ENCODE measurements at places on chromosomes 5 and 9.

- no peak for DNase-seq
Measured at GRCh38 chr5:6943197-6944112, 230.2 kb downstream of the TENT4A start.

DNA sequence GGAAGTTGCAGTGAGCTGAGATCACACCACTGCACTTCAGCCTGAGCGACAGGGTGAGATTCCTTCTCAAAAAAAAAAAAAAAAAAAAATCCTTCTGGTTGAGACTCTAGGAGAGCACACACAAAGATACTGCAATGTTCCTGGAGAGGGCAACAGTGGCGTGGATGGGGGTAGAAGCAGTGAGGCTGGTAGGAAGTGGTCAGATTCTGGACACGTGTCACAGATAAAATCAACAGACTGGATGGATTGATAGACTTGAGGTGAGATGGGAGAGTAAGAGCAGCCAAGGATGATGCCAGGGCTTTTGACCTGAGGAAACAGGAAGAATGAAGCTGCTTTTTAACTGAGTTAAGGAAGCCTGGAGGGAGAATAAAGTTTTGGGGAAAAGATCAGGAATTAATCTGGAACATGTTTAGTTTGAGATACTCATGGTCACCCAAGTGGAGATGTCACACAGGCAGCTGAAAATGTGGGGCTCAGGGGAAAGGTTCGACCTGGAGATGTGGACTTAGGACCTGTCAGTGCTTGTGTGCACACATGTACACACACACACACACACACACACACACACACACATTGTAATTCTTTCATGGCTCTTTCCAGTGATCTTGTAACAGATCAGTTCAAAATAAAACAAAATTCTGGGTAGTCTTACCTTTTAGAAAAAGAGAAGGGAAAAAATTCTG lies 88.1 kb downstream of the FANCC start:
- DNase-seq = no peak

GRCh38 chr9:79242489-79242888 lies 329.3 kb upstream of the TLE4 start:
- DNase-seq = no peak

DNA sequence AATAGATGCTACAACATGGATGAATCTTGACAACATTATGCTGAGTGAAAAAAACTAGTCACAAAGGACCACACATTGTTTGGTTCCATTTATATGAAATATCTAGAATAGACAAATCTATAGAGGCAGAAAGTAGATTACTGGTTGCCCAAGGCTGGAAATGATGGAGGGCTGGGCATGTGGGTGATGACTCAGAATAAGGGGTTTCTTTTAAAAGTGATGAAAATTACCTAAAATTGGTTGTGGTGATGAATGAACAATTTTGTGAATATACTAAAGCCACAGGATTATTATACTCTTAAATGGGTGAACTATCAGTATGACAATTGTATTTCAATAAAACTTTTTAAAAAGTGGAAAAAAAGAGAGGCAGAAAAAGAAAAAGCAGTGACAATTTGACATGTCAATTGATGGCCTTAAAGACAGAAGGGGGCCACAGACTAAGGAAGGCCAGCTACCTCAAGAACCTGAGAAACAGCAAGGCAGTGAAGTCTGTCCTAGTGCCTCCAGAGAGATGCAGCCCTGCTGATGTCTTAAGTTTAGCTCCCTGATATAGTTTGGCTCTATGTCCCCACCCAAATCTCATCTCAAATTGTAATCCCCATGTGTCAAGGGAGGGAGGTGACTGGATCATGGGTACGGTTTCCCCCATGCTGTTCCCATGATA lies 182.7 kb downstream of the PIK3R1 start:
- no peak for DNase-seq

- DNase-seq = no peak
Measured at GRCh38 chr9:6779417-6780241, 21.9 kb downstream of the KDM4C start.

DNA sequence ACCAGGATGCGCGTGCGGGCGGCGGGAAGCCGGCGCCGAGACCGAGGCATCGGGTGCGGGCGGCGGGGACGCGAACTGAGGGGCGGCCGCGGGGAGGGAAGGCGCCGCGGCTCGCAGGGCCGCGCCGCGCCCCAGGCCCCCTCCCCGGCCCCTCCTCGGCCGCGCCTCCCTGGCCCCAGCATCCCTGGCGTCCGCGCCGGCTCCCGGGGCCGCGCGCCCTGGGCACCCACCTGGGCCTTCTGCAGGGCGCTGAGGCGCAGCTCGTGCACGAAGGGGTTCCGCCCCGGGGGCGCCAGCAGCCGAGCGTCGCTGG lies 324 bp downstream of the LPCAT1 start:
- DNase-seq = no peak

- no peak for DNase-seq
Measured at GRCh38 chr5:13606051-13606450, 338.4 kb downstream of the DNAH5 start.

GRCh38 chr5:14076561-14076960 lies 66.6 kb upstream of the TRIO start:
- no peak for DNase-seq

GRCh38 chr9:94974154-94974879 lies 247.8 kb downstream of the AOPEP start:
- DNase-seq = no peak

DNA sequence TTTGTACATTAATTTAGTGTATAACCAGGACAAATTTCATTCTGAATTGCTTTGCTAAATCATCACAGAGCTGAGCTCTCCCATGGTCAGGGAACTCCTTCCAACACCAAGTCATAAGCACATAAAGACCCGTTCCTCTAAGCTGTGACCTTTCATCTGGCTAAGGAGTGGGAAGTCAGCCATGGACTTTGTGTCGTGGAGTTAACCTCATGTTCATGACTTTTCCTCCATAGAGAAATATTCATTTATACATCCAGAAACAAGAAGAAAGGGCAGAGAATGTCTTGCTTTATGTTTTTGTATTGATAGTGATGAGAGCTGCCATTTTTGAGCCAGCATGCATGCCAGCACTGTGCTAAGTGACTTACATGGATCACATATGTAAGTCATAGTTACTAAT lies 97.5 kb downstream of the INIP start:
- DNase-seq = no peak

DNA sequence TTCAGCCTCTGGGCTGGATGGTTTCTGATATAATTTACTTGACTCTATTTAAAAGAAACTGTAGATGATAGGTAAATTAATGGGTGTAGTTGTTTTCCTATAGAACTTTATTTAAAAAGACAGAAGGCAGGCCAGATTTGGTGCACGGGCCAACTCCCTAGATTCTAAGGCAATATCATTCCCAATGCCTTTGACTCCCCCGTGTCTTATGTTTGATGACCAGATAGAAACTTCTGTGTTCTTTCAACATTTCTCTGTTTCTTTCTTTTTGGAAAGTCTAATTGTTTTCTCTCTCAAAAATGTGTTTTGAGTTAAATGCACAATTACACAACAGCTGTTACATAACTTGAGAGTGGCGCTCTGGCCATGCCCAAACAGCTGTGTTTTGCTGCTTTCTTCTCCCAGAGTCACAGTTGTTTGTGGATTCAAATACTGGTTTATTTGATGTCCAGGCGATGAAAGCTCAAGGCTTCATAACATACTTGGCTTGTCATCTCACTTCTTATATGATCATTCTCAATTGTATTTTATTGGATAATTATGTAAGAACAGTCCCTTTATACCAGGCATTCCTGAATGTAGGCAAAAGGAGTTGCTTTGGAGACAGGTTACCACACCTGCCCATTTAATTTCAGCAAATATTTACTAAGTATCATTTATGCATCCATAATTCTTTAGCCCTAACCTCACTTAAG lies 1.7 kb upstream of the ALDH1A1 start:
- no peak for DNase-seq

DNA sequence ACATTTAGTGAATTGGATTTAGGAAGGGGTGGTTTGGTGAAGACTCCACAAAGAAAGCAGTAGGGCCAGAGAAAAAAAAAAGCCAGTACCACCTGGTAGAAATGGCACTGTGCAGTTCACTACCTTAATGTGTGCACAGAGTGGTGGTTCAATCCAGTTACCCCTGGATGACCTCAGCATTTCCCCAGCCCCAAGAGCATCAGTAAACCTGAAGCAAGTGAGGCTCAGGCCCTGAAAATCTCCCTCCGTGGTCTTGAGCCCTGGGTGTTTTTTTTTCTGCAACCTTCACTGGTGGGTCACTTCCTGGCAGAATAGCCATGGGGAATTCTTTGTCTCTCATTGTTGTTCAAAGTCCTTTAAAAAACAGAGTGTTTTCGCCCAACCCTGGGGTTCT lies 202.9 kb downstream of the GADD45G start:
- DNase-seq = no peak

DNA sequence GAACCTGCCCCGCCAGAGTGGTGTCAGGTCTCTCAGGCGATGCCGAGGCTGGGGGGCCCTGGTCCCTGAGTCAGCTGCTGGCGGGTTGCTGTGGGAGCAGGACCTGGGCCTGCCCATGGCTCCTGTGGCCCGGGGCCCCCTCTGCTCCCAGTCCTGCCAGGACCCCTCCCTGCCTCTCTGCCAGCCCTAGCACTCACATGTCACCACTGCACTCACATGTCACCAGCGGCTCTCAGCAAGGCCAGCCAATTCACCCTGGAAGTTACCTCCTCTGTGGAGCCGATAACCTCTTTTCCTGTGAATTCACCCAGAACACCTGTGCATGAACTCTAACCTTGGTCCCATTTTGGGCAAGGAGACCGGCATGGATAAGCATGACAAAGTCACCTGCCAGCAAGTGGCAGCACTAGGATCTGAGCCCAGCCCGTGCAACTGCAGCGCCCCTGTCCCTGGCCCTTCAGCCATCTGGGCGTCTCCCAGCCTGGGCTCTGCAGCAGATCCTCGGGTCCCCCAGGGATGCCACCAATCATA lies 170.2 kb downstream of the GAPVD1 start:
- DNase-seq = no peak

DNA sequence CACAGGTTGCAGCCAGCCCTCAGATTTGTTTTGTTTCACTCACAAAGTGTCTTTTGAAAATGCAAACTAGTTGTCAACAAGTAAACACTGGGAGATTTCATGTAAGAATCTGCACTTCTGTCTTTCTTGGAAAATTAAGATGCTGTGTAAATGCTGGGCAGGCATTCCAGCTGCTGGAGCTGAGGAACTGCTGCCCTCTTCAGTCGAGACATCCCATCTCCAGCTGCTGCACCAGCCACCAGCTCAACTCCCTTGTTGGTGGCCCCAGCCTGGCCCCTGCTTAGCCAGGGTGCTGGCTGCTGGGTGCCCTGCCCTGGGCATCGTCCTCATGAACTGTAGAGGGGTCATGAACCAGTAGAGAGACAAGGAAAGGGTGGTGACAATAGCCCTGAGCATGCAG lies 33.1 kb upstream of the AFAP1L1 start:
- no peak for DNase-seq

DNA sequence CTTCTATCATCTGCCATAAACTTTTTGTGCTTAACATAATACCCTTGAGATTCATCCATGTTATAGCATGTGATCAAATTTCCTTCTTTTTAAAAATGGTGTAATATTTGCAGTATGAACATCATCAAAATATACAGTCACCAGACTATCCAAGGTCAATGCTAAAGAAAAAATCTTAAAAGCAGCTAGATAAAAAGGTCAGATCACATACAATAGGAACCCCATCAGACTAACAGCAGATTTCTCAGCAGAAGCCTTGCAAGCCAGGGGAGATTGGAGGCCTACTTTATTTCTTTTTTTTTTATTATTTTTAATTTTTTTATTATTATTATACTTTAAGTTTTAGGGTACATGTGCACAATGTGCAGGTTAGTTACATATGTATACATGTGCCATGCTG lies 37.2 kb downstream of the FAM170A start:
- DNase-seq = no peak

- DNase-seq = no peak
Measured at GRCh38 chr5:142816531-142817430, 46.6 kb downstream of the ARHGAP26 start.

- no peak for DNase-seq
Measured at GRCh38 chr9:117278471-117279035, 136.3 kb downstream of the ASTN2 start.

DNA sequence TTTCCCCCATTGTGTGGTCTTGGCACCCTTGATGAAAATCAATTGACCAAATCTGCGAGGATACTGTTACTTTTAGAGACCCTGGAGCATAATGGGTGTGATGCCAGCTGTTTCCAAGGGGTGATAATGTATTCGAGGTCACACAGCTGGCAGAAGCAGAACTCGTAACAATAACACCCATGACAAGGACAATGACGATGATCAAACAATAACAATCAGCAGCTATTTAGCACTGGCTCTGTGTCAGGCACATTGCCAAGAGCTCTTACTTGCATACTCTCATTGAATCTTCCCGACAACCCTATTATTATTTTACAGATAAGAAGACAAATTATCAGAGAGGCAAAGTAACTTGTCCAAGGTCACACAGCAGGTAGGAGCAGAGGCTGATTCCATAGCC lies 223.7 kb upstream of the MSX2 start:
- no peak for DNase-seq

DNA sequence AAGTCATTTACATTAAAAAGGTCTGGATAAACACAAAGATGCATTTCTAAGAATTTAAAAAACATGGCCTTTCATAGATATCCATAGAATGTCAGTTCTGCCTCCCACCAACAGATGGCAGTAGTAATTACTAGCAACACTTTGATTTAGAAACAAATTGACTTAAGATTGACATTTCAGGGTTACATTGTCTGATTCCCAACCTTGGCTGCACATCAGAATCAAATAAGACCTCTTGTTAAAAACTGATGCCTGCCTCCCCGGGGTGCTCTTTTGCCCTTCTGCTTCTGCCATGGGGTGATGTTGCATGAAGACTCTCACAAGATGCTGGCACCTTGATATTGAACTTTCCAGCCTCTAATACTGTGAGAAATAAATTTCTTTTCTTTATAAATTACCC lies 146.2 kb upstream of the GPR151 start:
- DNase-seq = no peak

GRCh38 chr5:1855596-1855995 lies 27.1 kb downstream of the IRX4 start:
- DNase-seq = no peak

DNA sequence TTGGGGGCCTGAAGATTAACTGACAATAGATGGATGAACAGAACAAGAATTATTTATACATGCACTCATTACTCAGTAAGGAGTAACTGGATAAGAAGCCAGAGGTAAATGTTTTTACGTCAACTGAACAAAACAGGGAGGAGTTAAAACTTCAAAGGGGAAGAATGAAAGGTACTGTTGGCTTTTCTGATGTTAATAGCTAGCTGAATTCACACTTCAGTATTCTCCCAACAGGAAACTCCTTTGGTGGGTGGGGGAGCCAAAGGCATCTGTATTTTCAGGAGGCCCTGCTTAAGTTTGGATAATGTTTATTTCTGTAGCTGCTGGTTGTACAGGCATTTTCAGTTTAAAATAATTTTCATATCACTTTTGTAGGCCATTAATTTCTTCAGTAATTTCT lies 23.2 kb upstream of the RFK start:
- no peak for DNase-seq

- no peak for DNase-seq
Measured at GRCh38 chr9:123034881-123035510, 1.5 kb downstream of the GPR21 start.
